Stimulated activated CD8-positive, alpha-beta memory T cell treated with anti-CD3 and anti-CD28 coated beads, Interleukin-2, amount 100 ng/mL, for 1 hour (primary cell): ENCODE measurements at places on chromosomes 3 and 15.

DNA sequence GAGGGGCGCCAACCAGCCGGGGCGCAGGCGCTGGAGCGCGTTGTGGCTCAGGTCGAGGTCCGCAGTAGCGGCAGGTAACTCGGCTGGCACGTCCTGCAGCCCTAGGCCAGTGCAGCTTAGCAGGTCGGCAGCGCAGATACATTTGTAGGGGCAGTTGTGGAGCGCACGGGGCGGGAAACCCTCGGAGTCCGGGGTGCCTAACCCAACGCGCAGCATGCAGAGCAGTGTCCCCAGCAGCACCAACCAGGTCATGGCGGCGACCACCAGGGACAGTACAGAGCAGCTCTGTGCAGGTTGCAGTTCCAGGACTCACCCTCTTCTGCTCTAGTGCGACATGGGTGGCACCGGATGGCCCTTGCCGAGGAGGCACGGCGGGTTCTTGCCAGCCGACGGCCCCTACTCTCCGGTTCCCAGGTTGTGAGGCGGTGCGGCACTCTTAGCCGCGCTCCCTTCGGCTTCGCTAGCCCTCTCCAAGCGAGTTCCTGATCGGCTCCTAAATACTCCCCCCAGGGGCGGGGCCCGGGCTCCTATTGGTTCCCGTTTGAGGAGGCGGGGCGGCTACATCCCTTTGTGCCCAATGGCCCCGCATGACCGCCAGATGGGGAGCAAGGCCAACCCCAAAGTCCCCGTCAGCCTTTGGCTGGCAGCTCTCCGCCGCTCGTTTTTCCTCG, at the start of gene AMIGO3:
TSS of gene AMIGO3 (minus strand) at position 471 of the 671 bp plus-strand sequence. CDS start at position 252, 219 bp downstream.
- DNase-seq = peak; percentile 77

DNA sequence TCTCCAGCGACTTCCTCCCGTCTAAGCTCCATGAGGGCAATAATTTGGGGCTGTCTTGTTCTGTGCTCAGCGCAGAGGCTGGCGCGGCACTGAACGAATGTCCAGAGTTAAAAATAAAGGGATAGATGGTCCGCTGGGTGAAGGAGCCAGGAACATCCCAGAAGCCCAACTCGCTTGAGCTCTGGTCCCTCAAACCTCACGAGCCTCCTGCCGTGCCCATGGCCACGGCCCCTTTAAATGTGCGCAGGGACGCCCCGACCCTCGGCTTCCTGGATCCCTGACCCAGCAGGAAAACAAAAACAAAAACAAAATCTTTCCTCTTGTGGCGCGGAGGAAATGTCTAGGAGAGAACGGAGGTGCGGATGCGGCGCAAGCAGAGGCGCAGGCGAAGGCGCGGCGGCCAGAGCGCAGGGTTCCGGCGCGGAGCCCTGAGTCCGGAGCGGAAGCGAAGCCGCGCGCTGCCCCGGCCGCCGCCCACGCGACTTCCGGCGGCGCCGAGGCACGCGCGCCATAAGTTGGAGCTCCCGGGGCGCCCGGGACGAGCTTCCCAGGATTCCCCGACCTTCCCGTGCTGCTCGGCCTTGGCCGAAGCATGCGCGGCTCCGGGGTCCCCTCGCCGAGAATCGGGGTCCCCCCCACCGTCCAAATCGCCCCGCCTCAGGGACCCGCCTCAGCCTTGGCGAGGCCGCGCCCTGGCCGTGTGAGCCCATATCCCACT, 52.9 kb upstream of the WNT7A start:
- DNase-seq = no peak

GRCh38 chr3:105629718-105630117, 239.1 kb downstream of the CBLB start:
- no peak for DNase-seq

- DNase-seq = no peak
These were observed 38.6 kb upstream of the APH1B start for GRCh38 chr15:63238796-63239195.

- no peak for DNase-seq
These were observed 210.9 kb downstream of the DIPK2A start for GRCh38 chr3:144182501-144182900.

DNA sequence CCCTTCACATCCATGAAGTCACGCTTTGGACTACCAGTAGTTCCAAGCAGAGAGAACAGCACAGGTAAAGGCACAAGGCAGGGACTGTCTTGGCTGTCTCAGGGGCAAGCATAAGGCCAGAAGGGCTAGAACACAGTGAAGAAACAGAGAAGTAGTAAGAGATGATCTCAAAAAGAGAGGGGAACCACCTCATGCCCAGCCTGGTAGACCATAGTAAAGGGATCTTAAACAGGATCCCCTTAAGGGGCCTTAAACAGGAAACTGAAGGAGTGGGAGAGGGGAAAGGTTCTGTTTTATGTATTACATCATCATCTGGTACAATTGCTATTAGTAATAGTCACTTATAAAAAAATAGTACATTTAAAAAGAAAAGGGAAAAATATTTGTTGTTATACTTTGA, 25.8 kb downstream of the P2RY1 start:
- no peak for DNase-seq

DNA sequence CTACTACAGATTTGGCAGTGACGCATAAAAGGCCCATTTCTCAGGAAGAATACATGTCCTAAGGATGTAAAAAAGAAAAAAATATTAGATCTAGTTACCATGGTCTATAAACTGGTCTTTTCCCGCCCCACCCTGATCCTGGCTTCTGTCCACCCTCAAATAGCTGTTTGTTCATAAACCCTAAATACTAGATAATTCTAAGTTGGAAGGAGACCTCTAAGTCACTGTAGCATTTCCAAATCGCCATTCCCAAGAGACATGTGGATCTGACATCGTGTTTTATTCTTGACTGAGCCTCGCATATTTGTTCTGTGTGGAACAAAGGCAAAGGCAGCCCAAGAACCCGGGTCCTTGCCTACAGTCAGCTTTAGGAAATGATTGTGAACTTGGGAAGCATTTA, 49.0 kb downstream of the LMCD1 start:
- no peak for DNase-seq

GRCh38 chr15:24678485-24678884, 2.9 kb downstream of the NPAP1 start:
- DNase-seq = no peak
